Stimulated activated CD4-positive, alpha-beta T cell treated with anti-CD3 and anti-CD28 coated beads, Interleukin-2, amount 100 ng/mL, for 48 hours (primary cell): ENCODE measurements at places on chromosomes 7 and 10.

DNA sequence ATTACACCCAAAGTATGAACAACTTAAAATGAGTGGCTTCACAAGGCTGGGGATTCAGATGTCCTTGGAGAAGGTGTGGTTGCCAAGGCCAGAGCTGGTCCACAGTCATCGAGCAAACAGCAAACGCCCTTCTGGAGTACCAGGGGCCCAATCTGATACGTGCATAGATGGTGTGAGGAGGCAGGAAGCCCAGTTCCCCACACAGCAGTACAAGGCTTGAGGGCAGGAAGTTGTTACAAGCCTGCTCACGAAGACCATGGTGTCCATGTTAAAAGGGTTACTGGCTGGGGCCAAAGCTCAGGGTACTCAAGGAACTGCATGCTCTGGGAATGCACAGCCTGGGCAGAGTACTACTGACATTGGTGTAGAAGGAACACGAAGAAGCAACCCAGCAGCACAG, 4.6 kb upstream of the ANKRD26 start:
- DNase-seq, result no peak

GRCh38 chr7:117800406-117800805, 72.8 kb downstream of the CTTNBP2 start:
- no peak for DNase-seq

DNA sequence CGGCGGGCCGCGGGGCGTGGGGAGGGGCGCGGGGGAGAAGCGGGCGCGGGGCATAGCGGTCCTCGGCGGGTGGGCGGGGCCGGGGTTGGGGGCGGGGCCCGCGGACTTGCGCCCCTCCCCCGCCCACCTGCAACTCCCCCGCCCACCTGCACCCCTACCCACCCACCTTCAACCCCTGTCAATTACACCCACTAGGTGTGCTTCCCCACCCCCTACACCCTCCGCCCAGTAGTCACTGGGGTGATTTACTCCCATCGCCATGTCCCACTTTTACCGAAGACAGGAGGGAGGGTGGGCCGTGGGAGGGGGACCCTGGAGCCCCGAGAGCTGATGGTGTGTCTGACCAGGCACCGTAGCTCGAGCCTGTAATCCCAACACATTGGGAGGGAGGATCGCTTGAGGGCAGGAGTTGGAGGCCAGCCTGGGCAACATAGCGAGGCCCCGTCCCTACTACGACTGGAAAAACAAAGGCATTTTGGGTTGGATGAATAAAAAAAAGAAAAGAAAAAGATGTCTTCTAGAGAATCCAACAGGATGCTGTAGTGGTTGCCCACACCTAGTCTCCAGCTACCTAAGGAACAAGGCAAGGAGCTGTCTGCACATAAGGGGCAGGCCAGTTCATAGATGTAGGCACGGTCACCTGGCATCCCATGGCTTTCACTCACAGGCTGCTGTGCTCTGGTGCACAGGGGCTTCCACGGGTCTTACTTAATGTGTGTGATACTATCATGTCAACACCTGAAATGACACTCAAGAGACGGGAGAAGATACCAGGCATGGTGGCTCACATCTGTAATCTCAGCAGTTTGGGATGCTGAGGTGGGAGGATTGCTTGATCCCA, 761 bp downstream of the KCTD7 start:
- no peak for DNase-seq

DNA sequence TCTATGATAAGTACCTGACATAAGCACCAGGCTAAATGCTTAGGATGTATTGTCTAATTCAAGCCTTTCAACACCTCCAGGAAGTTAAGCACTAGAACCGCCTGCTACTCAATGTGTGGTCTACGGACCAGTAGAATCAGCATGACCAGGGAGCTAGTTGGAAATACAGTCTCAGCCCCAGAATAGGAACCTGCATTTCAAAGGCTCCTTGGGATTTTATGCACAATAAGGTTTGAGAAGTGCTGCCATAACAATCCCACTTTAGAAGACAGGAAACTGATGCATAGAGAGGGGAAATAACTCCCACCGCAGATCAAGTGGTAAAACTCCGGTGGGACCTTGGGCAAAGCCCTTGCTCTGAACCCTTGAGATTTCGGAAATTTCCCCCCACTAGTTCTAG, 8.8 kb upstream of the DUSP5 start:
- no peak for DNase-seq

GRCh38 chr10:58771863-58772262, 259.2 kb downstream of the BICC1 start:
- DNase-seq, result no peak
